GM04504 (cell line): ENCODE measurements at places on chromosomes 2 and 18.

DNA sequence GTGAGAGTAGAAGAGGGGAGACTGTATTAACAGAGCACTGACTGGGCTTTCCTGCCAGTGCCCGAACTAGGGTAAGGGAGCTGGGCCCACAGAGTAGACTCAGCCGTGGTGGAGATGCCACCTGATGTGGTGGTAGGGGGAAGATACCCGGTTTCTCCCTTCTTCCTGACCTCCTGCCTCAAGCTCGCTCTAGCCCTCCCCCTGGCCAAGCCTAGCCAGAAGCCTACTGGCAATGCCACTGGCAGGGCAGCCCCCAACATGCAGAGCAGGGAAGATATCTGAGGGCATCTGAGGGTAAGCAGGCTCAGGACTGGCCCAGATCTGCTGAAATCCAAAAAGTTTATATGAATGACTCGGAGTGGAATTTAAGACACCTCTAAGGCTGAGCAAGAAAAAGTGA, 162.6 kb upstream of the SMAD2 start:
- DNase-seq = no peak

GRCh38 chr18:51778115-51778514, 561.9 kb upstream of the DCC start:
- no peak for DNase-seq

- no peak for DNase-seq
These were observed 13.2 kb upstream of the ITGAV start for GRCh38 chr2:186576614-186577013.

DNA sequence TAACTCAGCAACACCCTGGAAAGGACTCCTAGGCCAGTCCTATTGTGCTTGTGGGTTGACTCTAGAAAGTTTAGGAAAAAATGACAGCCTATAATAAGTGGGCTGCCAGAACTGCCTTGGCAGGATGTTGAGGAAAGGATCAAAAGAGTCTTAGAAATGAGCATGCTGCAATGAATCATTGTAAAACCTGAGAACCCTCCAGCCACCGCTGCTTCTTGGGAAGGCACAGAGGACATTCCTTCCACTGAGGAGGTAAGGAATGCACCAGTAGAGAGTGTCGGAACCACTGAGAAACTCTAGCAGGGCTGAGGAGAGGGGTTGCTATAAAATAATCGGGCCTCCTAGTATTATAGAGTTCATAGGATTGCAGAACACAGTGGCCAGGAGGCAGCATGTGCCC, 146.7 kb upstream of the SMIM21 start:
- no peak for DNase-seq

- no peak for DNase-seq
These were observed 188.4 kb upstream of the RASGRP3 start for GRCh38 chr2:33288011-33288410.

DNA sequence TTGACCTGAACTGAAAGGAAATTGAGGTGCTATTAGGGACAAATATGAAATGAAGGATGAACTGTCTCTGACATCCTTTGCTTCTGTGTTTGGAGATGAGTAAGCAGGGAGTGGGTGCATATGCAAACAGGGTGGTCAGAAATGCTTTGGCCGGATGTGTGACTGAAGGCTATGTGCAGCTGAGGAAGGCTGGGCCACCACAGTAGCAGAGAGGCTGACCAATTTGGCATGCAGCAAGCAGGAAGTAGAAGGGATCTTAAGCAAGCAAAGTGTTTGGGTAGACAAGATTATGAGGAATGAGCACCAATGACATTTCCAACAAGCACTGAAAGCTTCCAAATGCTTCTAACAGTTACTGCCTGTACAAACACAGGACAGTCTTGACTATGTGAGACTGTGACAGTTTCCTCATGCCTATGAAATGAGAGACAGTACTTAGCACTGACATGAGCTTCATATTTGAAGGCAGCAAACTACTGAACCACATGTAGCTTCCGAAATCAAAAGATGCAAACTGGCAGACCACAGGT, 3.3 kb upstream of the ACTR3 start:
- DNase-seq = peak; percentile 77

DNA sequence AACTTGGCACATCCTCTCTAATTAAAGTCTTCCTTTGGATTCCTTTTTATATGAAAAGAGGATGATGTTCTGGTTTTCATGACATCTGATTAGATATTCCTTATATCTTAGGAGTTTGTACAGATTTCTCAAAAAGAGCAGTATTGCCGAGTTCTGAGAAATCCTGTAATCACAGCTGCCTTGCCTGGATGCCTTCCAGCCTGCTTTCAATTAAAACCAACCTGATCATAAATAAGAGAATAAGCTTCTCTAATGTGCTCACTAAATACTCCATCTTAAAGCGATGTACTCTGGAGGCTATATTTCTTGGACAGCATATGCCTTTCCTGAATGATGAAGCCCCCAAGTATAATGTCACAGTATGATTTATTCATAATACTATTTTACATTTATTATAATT, 1203.8 kb upstream of the PIK3C3 start:
- no peak for DNase-seq

- DNase-seq = no peak
These were observed 293.3 kb downstream of the MTX2 start for GRCh38 chr2:176562359-176563078.

DNA sequence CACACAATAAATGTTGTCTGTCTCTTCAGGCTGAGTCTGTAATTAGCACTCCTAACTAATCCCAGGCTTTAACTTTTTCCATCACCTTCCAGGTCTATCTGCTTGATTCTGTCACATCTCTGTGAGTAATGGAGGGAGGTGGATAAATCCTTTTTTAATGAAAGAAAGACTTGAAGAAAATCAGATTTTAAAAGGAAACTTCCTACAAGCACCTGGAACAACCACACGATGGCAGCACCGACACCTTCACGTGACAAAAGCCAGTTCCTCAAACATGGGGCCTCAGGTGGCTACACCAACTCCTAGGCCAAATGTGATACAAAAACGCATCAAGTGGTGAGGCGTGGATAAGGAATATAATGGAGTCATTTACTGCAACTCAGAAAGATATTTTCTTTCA, 41.8 kb downstream of the TGFBRAP1 start:
- no peak for DNase-seq

DNA sequence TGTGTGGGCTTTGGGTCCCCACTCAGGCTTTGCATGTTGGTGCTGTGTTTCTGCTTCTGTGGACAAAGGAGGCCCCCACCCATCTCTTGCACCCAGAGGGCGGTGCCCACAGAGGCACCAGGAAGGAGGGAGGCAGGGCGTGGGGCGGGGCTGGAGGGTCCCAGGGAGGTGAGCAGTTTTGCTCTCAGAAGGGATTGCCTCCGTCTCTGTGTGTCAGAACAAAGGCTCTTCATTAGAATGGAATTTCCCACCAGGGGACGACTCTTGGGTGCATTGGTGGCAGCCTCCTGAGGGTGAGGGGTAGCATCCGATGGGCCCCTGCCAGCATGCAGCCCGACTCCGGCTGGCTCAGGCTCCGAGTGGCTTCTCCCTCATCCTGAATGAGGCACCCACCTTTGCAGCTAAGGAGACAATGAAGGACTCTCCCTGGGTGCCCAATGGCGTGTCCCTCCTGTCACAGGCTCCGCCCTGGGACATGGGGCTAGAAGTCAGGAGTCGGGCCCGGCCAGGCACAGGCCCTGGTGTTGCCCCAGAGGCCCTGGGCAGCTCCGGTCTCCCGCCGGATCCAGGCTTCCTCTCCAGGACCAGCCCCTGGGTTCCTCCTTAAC, 7.0 kb upstream of the ERFE start:
- DNase-seq = no peak

- no peak for DNase-seq
These were observed 143.6 kb downstream of the TDRD15 start for GRCh38 chr2:21267232-21267835.

DNA sequence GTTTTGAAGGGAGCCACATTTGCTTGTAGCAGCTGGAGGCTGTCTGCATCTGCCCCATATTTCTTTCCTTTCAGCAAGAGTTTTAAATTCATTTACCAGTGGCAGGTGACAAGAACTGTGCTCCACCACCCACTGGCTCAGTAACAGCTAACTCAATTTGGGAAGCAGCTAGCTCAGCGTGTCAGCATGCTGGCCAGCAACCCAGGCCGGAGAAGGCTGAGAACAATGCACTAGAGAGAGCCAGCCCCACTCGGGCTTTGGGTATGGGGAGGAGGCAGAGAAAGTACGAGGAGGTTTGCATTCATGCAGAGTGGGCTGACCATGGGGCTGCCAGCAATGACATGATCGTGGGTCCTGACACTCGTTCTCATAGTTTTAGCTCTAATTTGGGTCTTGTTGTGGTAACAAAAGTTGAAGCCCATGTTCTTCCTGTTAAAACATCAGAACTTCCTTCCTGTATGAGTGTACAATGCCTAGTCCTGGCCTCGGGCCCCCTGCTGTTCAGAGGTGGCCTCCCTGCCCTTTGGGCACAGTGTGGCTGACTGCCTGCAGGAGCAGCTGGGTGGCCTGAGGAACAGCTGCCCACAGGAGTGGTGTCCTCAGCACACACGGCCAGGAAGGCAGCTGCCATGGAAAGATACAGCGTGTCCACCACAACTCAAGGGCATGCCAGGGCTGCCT, 23.0 kb downstream of the CDC42EP3 start:
- no peak for DNase-seq

GRCh38 chr2:213609570-213610170, 325.4 kb downstream of the SPAG16 start:
- no peak for DNase-seq

DNA sequence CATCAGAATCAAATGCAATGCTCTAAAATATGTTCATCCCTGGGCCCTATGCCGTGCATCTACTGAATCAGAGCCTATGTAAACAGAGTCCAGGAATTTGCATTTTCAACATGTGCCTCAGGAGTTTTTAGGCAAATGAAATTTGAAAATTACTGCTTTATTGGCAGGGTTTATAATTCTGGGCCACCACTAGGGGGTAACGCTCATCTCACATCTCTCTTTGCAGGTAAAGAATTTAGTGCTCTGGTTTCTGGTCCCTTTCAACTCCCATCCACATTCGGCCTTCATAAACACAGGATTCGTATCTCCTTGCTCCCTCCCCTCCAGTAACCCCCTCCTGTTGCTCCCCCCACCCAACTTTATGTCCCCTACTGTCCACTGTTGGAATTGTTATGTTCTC, 49.3 kb downstream of the LYPD6B start:
- DNase-seq = no peak
